Left lobe of liver (tissue), 2 donors: ENCODE measurements at places on chromosomes 4 and X.

- no peak for DNase-seq
Measured at GRCh38 chr4:105998171-105999063, 103.1 kb downstream of the NPNT start.

DNA sequence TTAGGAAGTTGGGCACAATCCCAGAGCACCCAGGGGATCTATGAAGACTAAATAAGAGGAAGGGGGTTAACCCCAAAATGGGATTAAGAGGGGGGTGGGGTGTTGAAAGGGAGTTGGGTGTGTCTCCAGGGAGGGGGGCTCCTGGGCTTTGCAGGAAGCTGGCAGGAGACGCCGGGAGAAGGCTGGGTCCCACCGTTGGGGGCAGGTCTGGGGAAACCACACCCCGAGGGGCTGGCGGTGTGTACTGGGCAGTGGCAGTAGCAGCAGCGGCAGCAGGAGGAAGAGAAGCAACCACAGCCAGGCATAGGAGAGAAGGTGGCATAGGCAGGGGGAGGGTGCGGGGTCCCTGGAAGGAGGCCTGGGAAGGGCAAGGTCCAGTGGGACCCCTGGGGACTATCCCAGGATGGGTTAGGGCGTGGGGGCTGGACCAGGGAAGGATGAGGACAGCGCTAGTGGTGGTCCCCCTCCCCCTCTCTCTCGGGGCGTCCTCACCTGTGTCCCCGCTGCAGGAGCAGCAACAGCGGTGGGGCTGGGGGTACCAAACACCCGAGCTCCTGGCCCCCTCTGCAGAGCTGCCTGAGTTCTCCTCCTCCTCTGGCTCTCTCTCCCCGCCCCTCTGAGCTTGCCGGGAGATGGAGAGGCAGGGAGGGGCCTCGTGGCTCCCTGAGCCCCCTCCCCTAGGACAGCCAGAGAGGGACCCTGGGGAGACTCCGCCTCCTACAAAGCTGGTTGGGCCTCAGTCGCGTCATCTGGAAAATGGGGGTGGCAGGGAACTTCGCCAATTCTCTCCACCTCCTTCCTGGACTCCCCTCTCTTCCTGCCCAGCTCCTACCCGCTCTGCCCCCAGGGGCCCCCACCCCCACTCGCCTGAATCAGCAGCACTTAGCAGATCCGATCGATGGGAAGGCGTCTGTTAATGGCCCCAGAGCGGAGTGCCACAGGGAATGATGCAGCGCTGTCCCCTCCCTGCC lies at the start of gene KCND1:
KCND1 (minus strand) TSS at position 596 of the 971 bp plus-strand sequence. CDS start 1,573 bp downstream, outside the sequence.
- DNase-seq, result no peak

- no peak for DNase-seq
Measured at GRCh38 chr4:82848706-82849105, 42.2 kb downstream of the SEC31A start.

DNA sequence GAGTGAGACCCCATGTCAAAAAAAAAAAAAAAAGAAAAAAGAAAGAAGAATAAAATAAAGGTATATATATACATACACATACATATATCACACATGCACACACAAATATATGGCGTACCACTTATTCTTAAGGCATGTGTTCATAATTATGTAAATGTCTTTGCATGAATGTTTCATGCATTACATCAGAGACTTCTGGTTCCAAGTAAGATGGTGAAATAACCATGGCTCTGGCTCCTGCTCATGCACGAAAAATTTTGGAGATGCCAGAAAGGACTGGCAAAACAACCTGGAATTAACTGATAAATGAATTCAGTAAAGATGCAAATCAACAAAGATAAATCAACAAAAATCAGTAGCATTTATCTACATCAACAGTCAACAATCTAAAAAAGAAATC lies 19.7 kb upstream of the FHIP1A start:
- no peak for DNase-seq

DNA sequence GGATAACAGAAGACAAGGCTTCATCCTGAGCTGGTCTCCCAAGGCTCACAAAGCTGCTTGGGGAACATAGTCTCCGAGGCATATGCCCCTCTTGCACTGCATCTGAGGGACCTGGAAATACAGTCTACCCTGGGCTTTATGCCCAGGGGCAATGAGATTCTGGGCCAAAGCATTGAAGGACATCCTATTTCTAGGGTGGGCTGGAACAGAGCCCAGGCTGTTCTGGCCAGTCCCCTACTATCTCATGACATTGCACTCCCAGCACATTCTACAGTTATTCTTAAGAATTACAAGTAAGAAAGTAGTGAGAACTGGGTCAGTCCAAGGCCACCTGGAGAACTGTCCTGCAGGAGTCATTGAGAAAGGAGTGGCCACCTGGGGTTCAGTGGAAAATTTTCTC lies 107.6 kb downstream of the USP46 start:
- no peak for DNase-seq

GRCh38 chrX:136450050-136450830 lies 37.5 kb upstream of the BRS3 start:
- no peak for DNase-seq

DNA sequence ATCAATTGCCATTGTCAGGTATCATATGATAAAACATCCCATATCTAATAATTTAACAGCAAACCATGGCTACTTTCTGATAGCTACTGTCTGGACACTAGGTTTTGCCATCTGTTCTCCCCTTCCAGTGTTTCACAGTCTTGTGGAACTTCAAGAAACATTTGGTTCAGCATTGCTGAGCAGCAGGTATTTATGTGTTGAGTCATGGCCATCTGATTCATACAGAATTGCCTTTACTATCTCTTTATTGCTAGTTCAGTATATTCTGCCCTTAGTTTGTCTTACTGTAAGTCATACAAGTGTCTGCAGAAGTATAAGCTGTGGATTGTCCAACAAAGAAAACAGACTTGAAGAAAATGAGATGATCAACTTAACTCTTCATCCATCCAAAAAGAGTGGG lies 7.0 kb downstream of the NPY5R start:
- DNase-seq, result no peak

- no peak for DNase-seq
Measured at GRCh38 chr4:147780137-147780777, 48.4 kb downstream of the ARHGAP10 start.

DNA sequence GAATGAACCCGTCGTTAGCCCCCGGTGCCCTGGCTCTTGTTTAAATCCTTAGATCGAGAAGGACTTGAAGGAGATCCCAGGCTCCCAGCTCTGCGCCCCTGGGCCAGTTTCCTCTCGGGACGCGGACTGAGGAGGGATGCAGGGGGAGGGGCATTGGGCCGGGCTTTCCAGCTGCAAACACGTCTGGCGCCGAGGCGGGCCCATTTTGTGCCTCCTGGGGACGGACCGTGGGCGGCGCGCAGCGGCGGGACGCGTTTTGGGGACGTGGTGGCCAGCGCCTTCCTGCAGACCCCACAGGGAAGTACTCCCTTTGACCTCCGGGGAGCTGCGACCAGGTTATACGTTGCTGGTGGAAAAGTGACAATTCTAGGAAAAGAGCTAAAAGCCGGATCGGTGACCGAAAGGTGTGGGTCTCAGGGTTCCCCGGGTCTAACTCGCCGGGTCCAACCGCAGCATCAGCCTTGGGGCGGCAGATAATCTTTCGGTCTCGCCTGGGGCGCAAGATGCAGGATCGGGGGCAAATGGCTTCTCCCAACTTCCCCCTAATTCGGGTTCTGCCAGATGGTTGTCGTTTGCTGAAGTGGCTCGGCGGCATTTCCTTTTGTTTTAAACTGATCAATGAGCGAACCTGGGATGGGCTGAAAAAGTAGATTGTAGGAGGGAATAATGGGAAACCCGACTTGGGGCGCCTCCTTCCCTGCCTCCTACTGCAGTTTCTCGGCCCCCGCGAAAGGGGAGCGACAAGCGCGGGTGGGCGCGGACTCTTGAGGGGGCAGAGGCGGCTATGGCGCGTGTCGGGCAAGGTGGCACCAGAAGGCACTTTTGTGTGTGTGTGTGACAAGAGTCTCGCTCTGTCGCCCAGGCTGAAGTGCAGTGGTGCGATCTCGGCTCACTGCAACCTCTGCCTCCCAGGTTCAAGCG lies 2.9 kb downstream of the PDGFRA start:
- DNase-seq, result no peak

- no peak for DNase-seq
Measured at GRCh38 chr4:94306713-94307112, 35.9 kb downstream of the HPGDS start.
